ENCODE measurements at places on chromosomes 16 and 17. TPM values are rescaled to one million over a fixed set of nuclear protein-coding genes. Genes with fewer than 3 reads are reported as not detected.

DNA sequence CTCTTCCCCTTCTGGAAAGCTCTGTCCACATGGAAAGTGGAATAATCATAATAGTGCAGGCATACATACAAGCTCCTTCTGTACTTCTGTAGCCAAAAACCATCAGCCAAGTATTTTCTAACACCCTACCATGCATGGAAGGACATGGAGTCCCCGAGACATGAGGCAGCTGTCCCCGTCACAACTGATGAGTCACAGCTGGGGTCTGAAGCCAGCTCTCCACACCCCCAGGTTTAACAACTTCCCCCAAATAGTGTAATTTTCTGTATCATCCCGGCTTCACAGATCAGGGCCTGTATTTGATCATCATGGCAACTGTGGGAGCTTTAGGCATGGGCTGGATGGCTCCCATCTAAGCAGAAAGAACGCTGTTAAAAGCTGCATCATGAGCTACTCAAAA lies 16.6 kb downstream of the C16orf96 start:
- DNase-seq, result no peak
- no peak overlapping the region for H3K4me3 ChIP-seq
- H3K27ac ChIP-seq, result no peak overlapping the region
- no peaks in the 10 kb centered on the region for H3K27me3 ChIP-seq
- H3K36me3 ChIP-seq, result no peaks in the 10 kb centered on the region

DNA sequence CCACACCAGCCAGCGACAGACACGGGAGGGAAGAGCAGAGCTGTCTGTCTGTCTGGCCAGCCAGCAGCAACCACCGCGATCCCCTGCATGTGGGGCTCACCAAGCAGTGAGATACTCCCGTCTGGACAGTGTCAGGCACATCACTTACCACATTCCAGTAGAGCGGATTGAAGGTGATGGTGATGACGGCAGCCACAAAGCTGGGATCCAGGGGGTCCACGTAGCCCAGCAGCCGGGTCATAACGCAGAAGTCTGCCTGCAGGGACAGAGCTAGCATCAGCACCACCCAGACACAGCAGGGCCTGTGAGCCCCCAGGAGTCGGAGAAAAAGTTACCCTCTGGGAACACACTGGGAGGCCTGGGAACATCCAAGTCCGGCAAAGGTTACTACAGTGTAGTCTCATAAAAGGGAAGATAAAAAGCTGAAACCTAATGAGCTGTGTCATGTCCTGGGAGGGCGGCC lies 14.7 kb downstream of the PEMT start:
- H3K27ac ChIP-seq, result no peak overlapping the region
- H3K27me3 ChIP-seq, result no peaks in the 10 kb centered on the region

DNA sequence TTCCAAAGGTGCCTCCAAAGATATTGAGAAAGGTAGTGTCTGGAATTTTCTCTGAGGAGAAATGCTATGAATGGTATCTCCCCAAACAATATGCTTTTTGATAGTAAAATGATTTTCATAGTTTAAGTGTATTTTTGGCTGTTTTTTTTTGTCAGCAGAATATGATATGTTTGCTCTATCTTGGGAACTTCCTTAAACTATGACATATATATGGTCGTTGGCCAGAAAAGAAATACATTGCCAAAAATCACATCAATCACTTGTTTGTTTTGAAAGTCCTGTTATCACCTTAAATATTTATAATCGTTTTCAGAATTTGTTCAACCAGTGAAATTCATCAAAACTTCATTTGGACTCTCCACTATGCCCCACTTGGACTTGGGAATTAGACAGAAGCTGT lies 816.9 kb downstream of the CDH11 start:
- no peaks in the 10 kb centered on the region for H3K36me3 ChIP-seq
- H3K27ac ChIP-seq, result no peak overlapping the region
- no peak overlapping the region for H3K4me3 ChIP-seq
- DNase-seq, result no peak
- no peaks in the 10 kb centered on the region for H3K27me3 ChIP-seq
- H3K4me1 ChIP-seq, result no peaks in the 10 kb centered on the region

DNA sequence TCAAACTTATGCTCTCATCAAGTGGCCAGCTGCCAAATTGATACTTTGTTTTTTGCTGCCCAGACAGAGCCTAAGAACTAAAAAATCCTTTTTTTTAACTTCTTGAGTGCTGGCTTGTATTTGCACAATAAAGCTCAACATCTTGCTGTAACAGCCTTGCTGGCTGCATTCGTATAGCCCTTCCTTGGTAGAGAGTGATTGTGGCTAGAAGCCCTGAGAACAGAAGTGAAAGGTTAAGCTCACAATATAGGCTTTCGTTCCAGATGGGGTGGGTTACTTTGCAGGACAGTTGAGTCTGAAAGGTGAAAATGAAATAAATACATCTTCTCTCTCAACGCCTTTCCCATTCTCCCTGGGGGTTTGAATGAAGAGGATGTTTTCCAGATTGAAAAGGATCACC lies 278.8 kb downstream of the HS3ST3B1 start:
- no peaks in the 10 kb centered on the region for H3K36me3 ChIP-seq
- no peaks in the 10 kb centered on the region for H3K4me1 ChIP-seq
- H3K27me3 ChIP-seq, result no peaks in the 10 kb centered on the region
- no peak overlapping the region for H3K27ac ChIP-seq
- no peak overlapping the region for H3K4me3 ChIP-seq
- no peak for DNase-seq

DNA sequence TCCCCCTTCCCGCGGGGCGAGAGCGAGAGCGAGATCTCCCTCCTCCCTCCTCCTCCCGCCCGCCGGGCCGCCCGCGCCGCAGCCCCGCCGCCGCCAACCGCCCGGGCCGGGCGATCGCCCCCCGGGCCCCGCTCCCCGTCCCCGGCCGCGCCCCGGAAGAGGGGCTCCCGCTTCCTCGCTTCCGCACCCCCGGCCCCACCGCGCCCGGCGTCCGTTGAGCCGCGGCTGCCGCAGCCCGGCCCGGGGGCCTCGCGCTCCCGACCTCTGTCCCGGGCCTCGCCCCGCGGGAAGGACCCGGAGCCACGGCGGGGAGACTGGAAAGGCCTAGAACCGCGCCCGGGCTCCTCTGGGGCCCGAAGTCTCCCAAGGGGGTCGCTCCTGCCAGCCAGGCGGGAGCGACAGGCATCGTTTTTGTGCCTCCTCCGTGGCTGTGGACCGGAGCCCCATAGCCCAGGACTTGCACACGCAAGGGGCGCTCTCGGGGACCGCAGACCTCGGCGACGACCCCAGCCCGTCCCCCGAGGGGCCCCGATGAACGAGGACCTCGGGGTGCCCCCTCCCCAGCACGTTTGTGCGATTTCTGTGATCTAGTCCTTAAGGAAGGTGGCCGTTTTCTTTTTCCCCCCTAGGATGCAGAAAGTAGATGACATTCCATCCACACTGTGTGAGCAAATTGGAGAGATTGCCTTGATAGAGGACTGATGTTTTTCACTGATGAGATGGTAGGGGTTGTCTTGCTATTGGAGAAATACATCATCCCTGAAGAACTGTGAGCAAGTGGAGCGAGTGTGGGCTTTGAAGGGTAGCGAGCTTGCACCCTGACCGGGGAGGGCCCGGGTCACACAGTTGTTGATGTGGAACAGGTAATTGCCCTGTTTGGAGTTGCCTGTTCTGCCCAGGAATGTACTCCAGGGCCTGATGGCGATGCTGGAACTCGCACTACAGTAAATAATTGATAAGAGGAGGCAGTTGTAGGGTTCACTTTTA lies 611 bp downstream of the BANP start:
- H3K27me3 ChIP-seq, result no peaks in the 10 kb centered on the region
- H3K36me3 ChIP-seq, result peaks cover 28% of the 10 kb centered on the region
- H3K4me1 ChIP-seq, result peaks cover 64% of the 10 kb centered on the region
- peak overlapping the region; percentile 89 for H3K27ac ChIP-seq

DNA sequence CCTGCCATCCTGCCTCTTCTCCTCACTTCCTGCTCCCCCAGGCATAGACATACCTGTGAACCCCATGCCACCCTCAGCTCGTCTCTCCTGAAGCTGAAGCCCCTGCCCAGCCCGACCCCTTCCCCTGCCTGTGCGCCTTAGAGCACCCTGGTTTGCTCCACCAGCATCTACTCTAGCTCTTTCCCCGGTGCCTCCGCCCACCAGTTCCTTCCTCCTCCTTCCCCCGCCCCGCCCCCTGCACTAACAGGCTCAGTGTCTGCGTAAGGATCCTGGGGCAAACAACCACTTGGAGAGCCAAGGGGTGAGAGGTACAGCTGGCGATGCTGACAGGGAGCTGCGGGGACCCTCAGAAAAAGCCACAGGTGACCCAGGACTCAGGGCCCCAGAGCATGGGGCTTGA lies 1.9 kb downstream of the GPR142 start:
- DNase-seq, result no peak
- H3K4me1 ChIP-seq, result peaks cover 18% of the 10 kb centered on the region
- H3K36me3 ChIP-seq, result no peaks in the 10 kb centered on the region
- no peak overlapping the region for H3K4me3 ChIP-seq

GRCh38 chr17:56633681-56634080 lies 40.2 kb downstream of the NOG start:
- no peaks in the 10 kb centered on the region for H3K36me3 ChIP-seq
- no peak overlapping the region for H3K27ac ChIP-seq
- no peak for DNase-seq
- peaks cover 6% of the 10 kb centered on the region for H3K27me3 ChIP-seq
- no peak overlapping the region for H3K4me3 ChIP-seq

DNA sequence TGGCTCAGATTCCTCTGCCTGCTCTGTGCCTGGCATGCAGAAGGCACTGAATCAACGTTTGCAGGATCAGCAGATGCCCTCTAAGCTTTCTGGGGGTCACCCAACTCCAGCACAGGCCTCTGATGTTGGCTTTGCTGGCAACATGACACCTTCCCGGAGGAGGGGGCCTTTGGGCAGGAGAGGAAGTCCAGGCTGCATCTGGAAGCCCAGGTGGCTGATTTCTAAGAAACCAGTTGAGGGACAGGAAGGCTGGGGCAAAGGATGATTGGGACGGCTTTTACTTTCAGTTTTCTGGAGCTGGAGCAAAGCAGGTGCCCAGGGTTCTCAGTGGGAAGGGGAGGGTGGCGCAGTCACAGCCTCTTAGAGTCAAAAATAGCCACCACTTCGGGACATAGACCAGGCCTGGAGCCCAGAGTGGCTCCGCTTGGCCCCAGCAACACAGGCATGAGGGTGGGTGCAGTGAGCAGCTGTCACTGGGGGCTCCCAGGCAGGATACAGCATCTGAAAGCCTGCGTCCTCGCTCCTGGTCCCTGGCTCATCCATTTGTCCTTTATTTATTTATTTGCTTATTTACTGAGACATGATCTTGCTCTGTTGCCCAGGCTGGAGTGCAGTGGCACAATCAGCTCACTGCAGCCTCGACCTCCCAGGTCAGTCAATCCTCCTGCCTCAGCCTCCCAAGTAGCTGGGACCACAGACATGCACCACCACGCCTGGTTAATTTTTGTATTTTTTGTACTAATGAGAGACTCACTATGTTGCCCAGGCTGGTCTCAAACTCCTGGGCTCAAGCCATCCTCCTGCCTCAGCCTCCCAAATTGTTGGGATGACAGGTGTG lies 15.1 kb downstream of the SOCS1 start:
- H3K4me1 ChIP-seq, result peaks cover 49% of the 10 kb centered on the region
- H3K27ac ChIP-seq, result peak overlapping the region; percentile 74
- H3K36me3 ChIP-seq, result peaks cover 2% of the 10 kb centered on the region
- no peak for DNase-seq
- no peaks in the 10 kb centered on the region for H3K27me3 ChIP-seq
- H3K4me3 ChIP-seq, result peak overlapping the region; percentile 13

- H3K27ac ChIP-seq, result no peak overlapping the region
- H3K27me3 ChIP-seq, result no peaks in the 10 kb centered on the region
- H3K4me3 ChIP-seq, result no peak overlapping the region
- peaks cover 2% of the 10 kb centered on the region for H3K4me1 ChIP-seq
Measured at GRCh38 chr16:17377360-17378324, 93.1 kb downstream of the XYLT1 start.

GRCh38 chr16:17936766-17937402 lies 399.7 kb downstream of the NPIPA8 start:
- no peak overlapping the region for H3K27ac ChIP-seq
- no peaks in the 10 kb centered on the region for H3K36me3 ChIP-seq
- no peak for DNase-seq
- H3K4me3 ChIP-seq, result no peak overlapping the region

DNA sequence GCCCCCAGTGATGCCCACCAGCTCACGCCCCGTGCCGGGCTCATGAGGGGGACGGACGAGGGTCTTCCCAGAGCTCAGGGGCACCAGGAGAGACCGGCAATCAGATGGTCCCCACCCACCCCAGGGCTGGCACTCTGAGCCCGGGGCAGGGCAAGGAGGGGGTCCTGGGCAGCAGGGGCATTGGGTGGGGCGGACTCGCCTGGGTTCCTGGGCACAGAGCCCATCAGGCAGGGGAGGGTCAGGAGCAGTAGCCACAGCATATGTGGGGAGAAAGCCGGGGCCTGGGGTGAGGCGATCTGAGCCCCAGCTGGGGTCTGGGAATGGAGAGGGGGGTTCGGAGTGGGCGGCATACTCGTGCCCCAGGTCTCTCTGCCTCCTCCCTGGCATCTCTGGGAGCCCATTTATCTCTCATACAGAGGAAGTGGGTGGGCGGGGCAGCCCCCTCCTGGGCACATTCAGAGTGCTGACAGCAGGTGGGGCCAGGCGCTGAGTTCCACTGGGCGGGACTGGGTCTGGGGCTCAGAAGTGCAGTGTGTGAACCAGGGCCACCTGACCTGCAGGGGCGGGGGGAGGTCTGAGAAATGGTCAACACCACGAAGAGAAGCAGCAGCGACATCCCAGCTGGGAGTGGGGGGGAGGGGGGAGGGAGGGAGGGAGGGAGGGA lies 20.5 kb upstream of the UBE2I start:
- H3K27ac ChIP-seq, result no peak overlapping the region
- H3K36me3 ChIP-seq, result no peaks in the 10 kb centered on the region
- DNase-seq, result no peak
- peaks cover 88% of the 10 kb centered on the region for H3K27me3 ChIP-seq
- no peak overlapping the region for H3K4me3 ChIP-seq

GRCh38 chr16:31265329-31266245 lies 5.8 kb downstream of the ITGAM start:
- peaks cover 7% of the 10 kb centered on the region for H3K4me1 ChIP-seq
- DNase-seq, result peak; percentile 18
- no peak overlapping the region for H3K4me3 ChIP-seq
- H3K27me3 ChIP-seq, result no peaks in the 10 kb centered on the region
- H3K36me3 ChIP-seq, result no peaks in the 10 kb centered on the region
- H3K27ac ChIP-seq, result peak overlapping the region; percentile 74

Gene MYADML2
- total RNA-seq, result 0.05 TPM

Gene LMF1
- 8.9 TPM for total RNA-seq

Gene CACNA1H
- total RNA-seq, result 0.61 TPM

Gene FBXW10
- total RNA-seq, result 0.09 TPM

Gene CCL7
- 0.47 TPM for total RNA-seq

Gene WNK4
- 0.05 TPM for total RNA-seq

Gene KRTAP17-1
- total RNA-seq, result 0.09 TPM

Gene KRTAP1-5
- not detected for total RNA-seq

Gene SOST
- total RNA-seq, result 0.14 TPM

Gene WWP2
- total RNA-seq, result 13.5 TPM
